ENCODE measurements at places on chromosomes 1 and 21.

- peak; percentile 10 for DNase-seq
These were observed 215.4 kb downstream of the ASTN1 start for GRCh38 chr1:176949033-176949662.

GRCh38 chr1:167196166-167196565 is 24.5 kb upstream of the POU2F1 start:
- DNase-seq: no peak

DNA sequence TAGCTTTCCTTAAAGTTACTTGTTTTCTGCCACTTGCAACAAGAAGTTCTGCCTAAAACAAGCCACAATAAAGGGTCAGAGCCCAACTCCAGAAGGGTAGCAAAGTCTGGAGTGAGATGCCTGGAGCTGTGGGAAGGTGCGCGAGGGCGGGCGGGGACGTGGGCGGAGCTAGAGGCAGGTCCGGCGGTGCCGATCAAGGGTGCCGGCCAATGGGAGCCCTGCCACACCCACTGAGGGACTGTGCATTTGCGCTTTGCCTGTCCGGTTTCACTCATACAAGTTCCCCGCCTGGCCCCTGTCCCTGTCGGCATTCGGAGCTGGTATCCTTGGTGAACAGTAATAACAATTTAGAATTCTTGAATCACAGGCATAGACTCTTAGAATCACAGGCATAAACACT is 732.4 kb downstream of the MATN1 start:
- DNase-seq: no peak

- no peak for DNase-seq
These were observed 258.9 kb upstream of the SGIP1 start for GRCh38 chr1:66275083-66275482.

DNA sequence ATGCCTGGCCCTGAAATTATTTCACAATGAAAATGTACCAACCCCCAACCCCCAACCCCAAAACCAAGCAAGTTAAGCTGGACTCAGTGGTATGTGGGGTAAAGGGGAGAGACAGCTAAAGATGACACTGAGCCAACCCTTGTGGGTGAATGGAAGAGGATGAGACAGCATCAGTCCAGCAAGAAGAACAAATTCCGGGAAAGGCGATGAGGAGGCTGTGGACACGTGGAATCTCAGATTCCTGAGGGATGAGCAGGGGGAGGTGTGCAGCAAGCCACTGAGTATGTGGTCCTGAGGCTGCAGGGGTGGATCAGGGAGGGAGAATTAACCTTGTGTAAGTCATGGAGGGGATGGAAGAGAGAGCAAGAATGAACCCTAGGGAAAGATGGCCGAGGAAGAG is 14.4 kb upstream of the ZNF362 start:
- DNase-seq: no peak

- DNase-seq: no peak
These were observed 188.0 kb upstream of the L1TD1 start for GRCh38 chr1:62006690-62007089.

- no peak for DNase-seq
These were observed 150.3 kb upstream of the IRF2BP2 start for GRCh38 chr1:234760303-234760723.

- no peak for DNase-seq
These were observed 13.8 kb downstream of the ADORA3 start for GRCh38 chr1:111489604-111490003.

GRCh38 chr1:116111524-116112021 is 374 bp downstream of the MAB21L3 start:
- no peak for DNase-seq

DNA sequence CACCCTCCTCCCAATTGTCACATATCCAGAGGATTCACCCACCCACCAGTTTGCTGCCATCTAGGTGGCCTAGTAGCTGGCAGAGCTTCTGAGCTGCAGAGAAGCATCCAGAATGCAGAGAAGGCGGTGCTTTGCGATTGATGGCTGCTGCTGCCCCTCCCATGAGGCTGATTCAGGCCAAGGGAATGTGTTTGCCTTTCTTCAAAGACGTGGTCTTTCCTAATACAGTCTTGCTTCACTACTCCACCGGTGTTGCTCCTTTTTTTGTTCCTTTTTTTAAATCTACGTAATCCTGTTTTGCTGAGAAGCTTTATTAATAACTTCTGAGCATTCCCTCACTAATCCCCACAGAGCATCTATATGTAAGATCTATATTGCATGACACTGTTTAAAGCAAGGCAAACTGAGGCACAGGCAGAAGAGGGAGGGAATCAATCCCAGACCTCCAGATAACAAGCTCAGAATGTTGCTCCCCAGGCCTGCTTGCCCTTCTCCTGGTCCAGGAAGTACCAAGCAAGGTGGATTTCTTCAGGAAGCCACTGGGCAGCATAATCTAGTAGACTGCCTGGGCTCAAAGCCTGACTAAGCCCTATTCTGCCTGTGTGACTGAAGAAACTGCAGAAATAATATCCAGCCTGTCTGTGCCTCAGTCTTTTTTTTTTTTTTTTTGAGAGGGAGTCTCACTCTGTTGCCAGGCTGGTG is 275.5 kb upstream of the FMN2 start:
- DNase-seq: no peak
